ENCODE measurements at places on chromosomes 6 and 20.

DNA sequence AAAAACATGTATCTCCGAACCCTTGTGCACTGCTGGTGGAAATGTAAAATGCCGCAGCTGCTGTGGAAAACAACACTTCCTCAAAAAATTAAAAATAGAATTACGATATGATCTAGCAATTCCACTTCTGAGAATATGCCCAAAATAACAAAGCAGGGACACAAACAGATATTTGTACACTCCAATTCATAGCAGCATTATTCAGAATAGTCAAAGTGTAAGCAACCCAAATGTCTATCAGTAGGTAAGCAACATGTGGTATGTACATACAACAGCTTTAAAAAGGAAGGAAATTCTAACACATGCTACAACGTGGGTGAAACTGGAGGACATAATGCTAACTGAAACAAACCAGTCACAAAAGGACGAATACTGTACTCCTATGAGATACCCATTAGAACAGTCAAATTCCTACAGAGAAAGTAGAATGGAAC is 5.7 kb upstream of the RAB5IF start:
- DNase-seq: no peak

DNA sequence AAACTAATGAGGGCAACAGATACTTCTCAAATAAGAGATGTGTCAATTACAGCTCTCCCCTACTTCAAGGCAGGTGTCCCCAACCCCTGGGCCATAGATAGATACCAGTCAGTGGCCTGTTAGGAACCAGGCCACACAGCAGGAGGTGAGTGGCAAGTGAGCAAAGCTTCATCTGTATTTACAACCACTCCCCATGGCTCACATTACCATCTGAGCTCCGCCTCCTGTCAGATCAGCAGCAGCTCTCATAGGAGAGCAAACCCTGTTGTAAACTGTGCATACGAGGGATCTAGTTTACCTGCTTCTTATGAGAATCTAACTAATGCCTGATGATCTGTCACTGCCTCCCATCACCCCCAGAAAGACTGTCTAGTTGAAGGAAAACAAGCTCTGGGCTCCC is 422.1 kb downstream of the GJA1 start:
- DNase-seq: no peak

DNA sequence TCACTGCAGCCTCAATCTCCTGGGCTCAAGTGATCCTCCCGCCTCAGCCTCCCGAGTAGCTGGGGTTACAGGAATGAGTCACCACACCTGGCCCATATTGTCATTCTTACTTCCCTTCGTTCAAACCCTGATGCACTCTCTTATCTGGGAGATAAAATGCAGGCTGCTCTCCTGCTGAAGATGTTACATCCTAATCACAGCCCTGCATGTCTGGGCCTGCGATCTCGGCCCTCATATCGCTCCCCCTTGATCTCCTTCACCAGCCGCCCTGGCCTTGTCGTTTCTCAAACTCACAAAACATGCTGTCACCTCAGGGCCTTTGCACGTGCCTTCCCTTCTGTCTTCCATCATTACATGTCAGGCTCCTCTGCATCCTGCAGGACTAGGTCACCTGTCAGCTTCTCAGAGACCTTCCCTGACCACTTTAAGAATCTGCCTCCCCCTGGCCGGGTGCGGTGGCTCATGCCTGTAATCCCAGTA is 8.8 kb upstream of the C20orf203 start:
- no peak for DNase-seq

DNA sequence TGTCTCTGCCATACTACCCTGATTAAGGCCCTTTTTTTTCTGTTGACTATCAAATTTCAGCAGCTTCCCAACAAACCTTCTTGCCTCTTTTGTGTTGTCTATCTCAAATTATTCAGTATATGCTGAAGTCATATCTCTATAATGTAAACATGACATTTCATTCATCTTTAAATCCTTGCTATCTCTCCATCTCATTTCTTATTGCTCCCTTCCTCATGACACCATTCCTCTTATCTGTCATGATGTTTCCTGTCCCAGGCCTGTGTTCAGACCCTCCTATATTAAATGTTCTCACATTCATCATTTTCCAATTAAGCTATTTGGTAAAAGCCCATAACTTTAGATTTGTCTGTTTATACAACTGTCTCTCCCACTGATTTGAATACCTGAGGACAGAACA is 482.6 kb downstream of the EPM2A start:
- no peak for DNase-seq

DNA sequence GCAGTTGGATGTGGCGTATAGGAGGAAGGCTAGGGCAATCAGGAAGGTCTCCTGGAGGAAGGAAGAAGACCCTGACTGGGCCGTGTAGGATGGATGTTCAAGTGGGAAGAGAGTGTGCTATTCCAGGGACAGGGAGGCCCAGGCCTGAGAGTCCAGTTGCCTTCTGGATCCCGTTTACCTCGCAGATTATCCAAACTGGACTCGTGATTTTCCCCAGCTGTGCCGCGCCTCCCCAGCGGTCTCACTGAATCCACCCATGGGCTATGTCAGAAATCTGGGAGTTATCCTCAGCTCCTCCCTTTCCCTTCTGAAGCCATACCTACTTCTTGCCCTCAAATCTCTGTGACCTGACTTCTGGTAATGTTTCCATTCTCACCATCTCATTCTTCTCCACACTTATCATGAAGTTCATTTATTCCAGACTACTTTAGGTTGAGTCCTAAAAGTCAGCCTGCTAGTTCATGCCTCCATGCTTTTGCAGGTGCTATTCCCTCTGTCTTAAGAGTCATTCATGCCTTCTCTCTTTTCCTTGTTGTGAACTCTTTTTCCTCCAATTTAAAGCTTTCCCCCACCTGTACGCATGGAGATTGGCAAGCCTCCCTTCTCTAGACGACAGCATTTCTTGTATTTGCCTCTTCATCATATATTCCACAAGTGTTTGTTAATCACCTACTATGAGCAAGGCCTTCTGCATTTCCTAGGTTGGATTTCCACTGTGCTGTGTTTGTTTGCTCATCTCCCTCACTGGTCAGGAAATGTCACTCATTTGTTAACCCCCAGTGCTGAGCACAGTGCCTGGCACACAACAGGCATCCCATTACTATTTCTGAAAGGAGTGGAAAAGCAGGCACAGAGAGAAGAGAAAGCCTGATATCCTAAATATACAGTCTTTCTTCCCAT is 2.7 kb downstream of the SDCBP2 start:
- no peak for DNase-seq

DNA sequence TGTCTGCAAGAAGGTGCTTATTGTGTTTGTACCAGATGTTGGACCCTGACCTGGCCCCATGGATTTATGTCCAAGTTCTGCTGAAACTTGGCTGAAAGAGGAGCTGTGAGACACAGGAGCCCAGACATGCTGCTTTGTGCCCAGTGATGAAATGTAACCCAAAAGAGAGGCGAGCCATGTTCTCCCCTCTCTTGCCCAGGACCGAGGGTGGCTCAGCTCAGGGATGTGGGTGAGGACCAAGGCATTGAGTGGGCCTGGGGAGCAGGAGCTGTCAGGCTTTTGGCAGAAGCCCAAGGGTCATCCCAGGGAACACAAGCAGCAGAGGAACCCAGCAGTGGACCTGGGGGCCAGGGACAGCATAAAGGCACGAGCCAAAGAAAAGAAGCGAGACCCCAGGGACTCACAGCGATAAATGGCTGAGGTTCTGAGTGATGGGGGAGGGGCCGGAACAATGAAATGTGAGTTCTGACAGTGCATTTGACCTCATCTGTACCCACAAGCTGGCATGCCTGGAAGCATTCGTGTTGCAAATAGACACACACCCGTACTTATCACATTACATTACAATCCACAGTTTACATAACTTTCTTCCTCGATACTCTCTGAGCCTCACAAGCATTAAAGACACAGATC is 363.4 kb upstream of the JARID2 start:
- DNase-seq: no peak

- no peak for DNase-seq
Observed at GRCh38 chr20:4147319-4147718, 132.0 kb upstream of the RNF24 start.

- no peak for DNase-seq
Observed at GRCh38 chr20:568673-569415, 25.3 kb upstream of the CSNK2A1 start.

DNA sequence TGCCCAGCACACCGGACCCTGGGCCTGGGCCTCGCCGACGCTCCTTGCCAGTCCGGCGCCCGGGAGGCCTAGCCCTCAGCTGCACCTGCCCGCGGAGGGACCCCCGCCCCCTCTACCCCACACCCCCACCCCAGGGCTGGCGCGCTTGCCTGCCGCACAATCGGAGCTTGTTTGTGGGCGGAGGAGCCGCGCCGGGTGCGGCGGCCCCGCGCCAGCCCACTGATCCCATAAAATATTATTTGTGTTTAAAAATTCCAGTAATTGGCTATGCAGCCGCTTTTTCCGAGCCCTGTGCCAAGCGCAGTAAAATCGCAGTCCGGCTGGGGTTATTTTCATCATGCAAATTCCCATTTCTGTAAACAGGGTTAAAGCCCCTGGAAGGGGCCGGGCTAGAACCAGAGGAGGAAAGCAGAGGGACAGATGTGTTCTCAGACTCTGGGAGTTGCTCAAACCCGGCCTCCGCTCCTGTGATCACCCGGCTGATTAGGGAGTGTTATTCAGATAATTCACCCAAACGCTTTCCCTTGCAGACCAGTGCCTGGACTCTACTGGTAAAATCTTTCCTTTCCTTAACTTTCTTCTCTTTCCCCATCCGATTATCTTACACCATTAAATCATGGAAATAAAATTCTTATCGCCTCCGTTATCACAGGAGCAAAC is 93.1 kb downstream of the NCR2 start:
- peak; percentile 21 for DNase-seq

- peak; percentile 17 for DNase-seq
Observed at GRCh38 chr6:40894962-40895799, 143.8 kb downstream of the UNC5CL start.

- DNase-seq: no peak
Observed at GRCh38 chr6:10303608-10304506, 111.0 kb downstream of the TFAP2A start.

All from AG09309 (cell line).